ENCODE measurements at places on chromosomes 2 and 18.

GRCh38 chr2:118110310-118110709 lies 22.0 kb downstream of the INSIG2 start:
- DNase-seq: no peak

DNA sequence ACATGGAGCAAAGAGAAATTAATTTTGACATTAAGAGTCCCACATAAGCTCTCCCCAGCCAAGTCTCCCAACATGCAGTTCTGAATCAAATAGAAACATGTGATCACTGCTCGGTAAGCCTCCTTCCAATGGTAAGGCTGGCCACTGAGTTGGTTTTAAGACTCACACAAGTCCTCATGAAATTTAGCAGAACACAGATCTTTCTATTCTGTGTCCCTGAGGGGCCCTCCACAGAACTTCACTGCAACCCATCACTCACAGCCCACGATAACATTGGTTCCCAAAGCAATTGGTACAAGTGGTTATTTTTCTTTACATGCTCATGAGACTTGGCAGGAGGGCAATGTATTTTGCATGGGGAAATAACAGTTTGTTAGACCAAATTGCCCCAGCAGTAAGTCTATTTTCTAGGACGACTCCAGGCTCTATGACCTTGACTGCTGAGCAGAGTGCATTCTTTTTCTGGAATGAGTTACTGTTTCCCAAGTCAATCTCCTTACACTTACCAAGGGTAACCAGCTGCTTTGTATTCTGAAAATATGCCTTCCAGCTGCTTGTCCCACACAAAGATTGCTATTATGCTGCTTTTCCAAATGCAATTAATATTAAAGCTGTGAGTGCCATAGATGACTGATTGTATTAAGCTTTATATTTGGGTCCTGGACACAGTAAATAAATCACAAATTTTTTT lies 142.3 kb upstream of the TANK start:
- no peak for DNase-seq

- no peak for DNase-seq
Observed at GRCh38 chr2:231037731-231038482, 584 bp downstream of the C2orf72 start.

- no peak for DNase-seq
Observed at GRCh38 chr2:213084261-213084660, 67.2 kb downstream of the IKZF2 start.

GRCh38 chr18:48031641-48032040 lies 101.2 kb upstream of the SMAD2 start:
- no peak for DNase-seq

DNA sequence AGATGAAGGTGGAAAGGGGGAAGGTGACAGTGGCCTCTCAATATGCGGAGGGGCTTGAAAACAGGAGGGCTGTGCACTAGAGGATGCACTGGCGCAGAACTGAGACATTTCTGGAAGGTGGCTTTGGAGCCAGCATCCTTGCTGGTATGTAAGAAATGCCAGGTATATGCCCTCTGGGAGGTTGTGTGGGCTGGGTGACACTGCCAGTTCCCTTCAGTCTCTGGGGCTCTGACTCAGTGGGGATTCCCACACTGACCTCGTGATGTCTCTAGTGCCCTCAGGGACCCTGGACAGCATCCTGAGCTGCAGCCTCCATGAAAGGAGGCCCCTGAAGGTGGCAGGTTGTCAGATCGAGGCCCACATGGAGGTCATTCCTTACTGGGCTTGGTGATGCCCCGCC lies 74.0 kb downstream of the AGAP1 start:
- DNase-seq: no peak

DNA sequence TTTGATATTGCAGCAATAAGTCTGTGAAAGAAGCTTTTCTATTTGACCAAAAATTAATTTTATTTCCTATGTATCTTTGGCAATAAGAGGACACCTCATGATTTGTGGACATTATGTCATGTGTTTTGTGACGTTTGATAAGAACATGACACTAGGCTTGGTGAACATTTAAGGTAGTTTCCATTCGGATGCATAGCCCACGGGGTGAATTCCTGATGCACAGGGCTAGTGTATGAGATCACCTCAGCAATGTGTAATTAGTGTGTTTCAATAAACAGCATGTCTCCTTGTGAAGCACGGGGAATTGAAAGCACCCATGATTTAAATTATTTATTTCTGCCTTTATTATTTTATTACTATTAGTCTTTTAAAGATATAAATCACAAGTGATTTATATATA lies 146.1 kb upstream of the LINC00305 start:
- no peak for DNase-seq

DNA sequence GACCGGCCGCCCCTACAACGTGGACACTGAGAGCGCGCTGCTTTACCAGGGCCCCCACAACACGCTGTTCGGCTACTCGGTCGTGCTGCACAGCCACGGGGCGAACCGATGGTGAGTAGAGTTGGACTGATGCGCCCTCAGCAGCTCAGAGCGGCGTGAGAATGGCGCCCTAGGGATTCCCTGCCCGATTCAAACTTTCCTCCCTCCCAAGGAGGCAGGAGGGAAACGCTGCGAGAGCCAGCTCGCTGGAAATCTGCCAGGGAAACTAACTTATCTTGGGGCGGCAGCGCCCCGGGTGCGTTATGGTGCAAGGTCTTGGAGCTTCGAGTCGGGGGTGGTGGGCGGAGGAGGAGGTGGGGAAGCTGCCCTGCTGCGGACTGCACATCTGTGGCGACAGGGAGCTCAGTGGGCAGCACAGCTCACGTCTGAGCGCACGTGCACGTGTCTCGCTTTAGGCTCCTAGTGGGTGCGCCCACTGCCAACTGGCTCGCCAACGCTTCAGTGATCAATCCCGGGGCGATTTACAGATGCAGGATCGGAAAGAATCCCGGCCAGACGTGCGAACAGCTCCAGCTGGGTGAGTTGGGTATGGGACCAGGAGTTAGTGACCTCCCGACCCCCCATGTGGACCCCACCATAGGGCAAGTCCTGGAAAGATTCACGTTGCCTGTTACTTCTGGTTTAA lies 697 bp downstream of the ITGA4 start:
- no peak for DNase-seq

GRCh38 chr2:233152541-233152940 lies 92.4 kb downstream of the INPP5D start:
- DNase-seq: no peak

- no peak for DNase-seq
Observed at GRCh38 chr2:16665748-16666448, at the start of gene CYRIA. CYRIA (minus strand) TSS chr2:16665834; CDS start chr2:16588119, 77,715 bp downstream.

DNA sequence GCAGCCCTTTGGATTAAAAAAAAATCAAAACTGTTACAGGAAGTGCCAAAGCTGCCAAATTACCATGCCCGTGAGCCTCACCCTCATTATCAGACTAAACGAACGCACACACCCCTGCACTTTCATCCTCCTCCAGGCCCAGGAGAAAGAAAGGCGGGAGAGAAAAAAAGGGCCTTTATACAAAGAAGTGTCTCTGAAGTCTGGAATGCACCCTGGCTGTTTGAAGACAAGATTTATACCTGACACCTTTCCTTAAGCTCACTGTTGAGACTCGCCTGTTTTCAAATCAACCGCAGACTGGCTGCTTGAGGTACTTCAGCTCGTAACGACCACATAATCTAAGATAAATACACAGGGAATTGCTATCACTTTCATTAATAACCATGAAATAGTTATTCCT lies 31.0 kb downstream of the EDAR start:
- DNase-seq: no peak

DNA sequence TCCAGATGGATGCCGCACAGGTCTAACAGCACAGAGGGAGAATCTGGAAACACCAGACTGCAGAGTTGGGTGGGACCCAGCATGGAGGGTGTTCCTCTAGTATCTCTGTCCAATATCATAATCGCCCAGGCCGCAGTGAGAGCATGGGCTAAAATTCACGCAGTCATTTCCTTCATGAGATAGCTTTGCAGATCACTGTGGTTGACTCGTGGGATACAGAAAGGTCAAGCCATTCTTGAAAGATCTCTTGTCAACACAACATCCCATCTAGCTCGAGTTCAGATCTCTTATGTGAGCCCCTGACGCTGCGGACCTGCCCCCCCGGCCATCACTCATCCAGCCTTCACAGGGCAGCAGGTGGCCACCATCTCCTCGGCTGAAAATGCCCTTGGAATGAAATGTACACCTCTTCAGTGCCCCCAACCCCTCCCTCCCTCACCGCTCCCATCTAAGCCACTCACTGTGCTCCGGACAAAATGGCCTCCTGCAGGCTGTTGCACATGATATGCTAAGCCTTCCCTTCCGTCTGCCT lies 45.9 kb downstream of the FOSL2 start:
- no peak for DNase-seq

DNA sequence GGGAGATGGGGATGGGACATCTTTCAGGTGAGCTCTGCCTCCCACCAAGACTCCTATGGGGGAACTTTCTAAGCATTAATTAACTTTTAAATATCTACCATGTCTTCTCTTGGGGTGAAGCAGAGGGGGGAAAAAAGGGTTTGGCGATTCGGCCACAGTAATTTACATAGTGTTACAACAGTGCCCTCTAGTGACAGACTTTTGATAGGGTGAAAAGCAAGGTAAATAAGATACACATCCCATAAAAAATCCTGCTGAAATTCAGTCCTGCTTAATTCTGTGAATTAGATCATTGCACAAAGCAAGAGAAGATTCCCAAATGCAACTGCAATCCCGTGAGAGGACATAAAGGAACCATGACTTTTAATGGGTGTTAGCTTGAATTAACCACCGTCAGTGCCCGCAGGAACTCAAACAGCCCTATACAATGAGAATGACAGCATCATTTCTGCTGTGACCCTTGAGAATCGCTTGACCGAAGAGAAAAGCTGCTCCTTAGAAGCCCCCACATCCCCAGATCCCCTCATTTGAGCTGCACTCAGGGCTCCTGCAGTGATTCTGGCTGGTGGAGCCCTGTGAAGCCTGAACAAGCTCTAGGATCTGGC lies 32.8 kb downstream of the FAM124B start:
- DNase-seq: no peak

DNA sequence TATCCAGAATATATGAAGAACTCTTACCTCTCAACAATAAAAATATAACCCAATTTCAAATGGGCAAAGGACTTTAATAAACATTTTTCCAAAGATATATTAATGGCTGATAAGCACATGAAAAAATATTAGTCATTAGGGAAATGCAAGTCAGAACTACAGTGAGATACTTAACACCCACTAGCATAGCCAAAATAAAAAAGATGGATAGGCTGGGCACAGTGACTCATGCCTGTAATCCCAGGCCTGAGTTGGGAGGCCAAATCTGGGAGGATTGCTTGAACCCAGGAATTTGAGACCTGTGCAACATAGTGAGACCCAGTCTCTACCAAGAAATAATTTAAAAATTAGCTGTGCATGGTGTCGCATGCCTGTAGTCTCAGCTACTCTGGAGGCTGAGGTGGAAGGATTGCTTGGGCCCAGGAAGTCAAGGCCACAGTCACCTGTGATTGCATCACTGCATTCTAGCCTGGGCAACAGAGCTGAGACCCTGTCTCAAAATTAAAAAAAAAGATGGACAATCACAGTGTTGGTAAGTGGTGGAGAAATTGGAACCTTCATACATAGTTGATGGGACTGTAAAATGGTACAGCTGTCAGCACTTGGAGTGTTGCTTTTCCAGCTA lies 25.1 kb downstream of the MARCHF7 start:
- no peak for DNase-seq

DNA sequence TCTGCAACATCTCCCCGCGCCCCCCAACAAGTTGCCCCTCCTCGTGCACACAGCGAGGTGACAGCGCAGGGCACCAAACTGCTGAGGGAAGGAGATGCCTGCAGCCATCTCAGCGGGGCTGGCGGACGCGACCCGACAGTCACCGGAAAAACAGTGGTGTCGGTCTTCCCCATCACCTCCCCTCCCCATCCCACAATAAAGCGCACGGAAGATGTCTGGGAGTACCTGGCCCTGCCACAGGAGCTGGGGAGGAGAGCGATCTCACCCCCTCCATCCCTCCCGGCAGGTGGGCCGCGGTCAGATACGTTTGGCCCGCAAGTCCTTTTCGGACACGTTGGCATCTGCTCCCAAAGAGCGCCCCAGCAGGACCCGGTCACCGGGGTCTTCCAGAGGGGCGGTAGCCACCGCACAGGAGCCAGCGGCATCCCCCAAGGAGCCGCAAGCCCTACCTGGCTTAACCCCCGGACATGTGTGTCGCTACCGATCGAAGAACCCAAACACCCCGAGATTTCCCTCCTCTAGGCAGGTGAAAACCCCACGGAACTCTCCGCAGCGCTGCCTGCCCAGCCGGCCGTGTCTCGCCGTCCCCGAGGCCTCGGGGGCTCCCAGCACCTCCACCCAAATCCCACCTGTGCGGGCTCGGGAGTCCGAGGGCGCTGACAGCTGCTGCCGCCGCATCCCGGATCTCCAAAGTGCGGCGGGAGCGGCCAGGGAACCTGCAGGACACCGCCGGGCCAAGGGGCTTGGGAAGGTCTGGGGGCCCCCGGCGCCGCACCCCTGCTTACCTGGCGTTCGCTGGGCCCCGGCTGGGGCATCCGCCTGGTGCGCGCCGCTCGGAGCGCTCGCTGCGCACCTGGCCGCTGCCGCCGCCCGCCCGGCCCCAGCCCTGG lies 657 bp downstream of the ATP8B1 start:
- no peak for DNase-seq

GRCh38 chr2:60855989-60856669 lies 25.2 kb upstream of the REL start:
- no peak for DNase-seq

- DNase-seq: no peak
Observed at GRCh38 chr2:51710222-51710621, 678.3 kb upstream of the NRXN1 start.

DNA sequence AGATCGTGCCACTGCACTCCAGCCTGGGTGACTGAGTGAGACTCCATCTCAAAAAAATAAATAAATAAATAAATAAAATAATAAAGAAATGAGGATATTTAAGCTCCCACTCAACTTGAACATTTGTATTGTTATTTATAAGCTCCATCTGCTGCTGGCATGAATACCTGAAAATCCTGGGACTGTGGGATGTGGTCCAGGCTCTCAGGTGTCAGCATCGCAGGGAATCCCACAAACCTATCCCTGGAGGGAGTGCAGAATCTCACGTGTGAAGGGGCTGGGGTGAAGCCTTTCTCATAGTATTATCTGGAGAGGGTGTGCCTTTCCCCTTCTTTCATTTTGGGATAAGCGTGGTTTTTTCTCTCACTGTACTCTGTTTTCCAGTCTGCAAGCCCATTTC lies 47.4 kb upstream of the POLE4 start:
- DNase-seq: no peak

GRCh38 chr18:62324917-62325805 lies at the start of gene TNFRSF11A:
TNFRSF11A (plus strand) TSS chr18:62325310; CDS start chr18:62325353, 43 bp downstream.
- peak; percentile 86 for DNase-seq
